Esophagus squamous epithelium (tissue), 5 donors: ENCODE measurements at places on chromosomes 6 and 20.

DNA sequence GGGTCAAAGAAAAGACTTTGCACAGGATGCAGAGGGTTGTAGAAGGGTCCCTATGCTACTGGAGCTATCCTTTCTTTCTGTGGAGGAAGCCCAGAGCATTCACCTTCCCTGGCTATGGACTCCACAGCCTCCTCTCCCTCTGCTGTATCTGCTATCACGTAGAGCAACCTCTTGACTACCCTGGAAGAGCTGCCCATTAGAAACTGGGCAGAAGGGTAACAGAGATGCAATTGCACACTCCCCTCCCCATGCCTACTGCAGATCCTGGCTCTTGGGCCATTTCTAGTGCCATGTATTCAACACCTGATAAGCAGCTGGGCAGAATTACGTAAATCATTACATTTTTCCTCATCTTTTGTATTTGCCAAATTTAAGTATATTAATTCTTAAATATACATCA, 3.1 kb downstream of the KLHL31 start:
- DNase-seq, result no peak

DNA sequence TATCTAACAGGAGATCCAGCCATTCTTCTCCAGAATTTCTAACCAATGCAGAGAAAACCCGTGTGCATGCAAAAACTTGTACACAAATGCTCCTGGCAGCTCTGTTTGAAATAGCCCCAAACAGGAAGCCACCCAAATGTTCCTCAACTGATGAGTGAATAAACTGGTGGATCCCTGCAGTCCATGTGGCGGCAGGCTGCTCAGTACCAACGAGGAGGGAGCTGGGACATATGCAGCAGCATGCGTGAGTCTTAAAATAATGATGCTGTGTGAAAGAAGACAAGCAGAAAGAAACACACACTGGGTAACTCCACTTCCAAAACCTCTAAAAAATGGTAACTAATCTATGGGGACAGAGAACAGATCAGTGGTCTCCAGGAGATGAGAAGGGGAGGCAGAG, 542.1 kb upstream of the AGPAT4 start:
- no peak for DNase-seq

- no peak for DNase-seq
Measured at GRCh38 chr20:64242797-64243475, 12.6 kb upstream of the PCMTD2 start.

- DNase-seq, result no peak
Measured at GRCh38 chr6:46262928-46263706, 92.3 kb upstream of the ENPP5 start.

- no peak for DNase-seq
Measured at GRCh38 chr6:84350397-84350796, 123.0 kb upstream of the CEP162 start.

DNA sequence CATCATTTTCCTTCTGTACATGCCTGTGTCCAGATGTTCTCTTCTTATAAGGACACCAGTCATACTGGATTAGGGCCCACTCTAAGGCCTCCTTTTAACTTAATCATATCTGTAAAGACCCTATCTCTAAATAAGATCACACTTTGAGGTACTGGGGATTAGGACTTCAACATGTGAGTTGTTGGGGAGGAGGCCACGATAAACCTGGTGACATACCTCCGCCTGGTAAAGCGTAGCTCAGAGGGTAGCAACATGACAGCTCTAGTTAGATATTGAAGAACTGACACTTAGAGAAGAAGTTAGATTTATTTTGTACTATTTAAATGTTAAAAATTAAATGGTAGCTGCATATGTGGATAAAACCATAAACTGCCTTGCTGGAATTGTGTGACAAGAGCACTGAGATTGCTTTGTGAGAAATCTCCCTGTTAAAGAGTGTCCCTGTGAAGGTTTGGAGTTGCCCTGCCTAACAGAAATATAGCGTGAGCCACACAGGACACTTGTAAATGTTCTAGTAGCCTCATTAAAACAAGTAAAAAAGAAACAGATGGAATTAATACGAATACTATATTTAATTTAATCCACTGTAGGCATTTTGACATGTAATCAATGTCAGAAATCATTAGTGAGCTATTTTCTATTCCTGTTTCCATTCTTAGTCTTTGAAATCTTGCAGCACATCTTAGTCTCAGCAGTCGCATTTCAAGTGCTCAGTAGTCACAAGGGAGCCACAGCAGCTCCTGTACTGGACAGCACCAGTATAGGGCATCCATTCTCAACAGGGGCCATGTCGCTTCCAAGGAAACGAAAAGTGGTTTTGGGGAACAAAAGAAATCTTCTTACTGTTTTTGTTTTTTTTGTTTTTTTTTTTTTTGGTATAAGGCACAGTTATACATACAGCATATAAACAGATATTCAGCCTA, 13.4 kb downstream of the PLCB1 start:
- no peak for DNase-seq

GRCh38 chr6:84019842-84020211, 13.7 kb upstream of the MRAP2 start:
- DNase-seq, result no peak

DNA sequence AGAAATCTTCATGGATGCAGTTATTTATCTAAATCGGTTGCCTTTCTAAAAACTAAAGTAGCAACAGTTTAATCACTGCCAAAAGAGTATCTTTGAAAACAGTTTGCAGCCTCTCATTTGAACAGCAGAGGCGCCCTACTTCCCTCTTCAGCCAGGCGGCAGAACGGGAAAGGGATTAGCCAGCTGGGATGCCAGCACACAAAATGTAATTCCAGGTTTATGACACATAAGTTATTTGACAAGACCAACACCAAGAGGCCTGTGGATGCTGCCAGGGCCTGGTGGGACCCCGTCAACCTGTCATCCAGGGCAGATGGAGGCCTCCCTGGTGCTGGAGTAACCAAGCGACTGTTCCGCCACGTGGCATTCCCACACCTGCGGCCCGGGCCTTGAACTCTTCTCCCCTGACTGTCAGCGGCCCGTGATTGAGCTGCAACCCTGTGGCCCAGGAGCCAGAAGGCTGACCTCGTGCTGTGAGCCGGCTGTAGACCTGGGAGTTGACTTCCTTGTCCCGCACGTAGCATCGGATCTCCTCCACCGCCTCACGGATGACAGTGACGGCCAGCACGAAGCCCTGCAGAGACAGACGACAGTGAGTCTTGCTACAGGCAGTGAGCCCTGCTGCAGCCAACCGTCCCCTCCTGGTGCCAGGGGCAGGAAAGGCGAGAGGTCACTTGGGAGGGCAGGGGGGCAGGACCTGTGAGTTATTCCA, 55.5 kb downstream of the ATP9A start:
- no peak for DNase-seq
